ENCODE measurements at places on chromosomes 2 and 18.

GRCh38 chr2:149112713-149113112 lies 74.2 kb downstream of the LYPD6B start:
- no peak for DNase-seq

DNA sequence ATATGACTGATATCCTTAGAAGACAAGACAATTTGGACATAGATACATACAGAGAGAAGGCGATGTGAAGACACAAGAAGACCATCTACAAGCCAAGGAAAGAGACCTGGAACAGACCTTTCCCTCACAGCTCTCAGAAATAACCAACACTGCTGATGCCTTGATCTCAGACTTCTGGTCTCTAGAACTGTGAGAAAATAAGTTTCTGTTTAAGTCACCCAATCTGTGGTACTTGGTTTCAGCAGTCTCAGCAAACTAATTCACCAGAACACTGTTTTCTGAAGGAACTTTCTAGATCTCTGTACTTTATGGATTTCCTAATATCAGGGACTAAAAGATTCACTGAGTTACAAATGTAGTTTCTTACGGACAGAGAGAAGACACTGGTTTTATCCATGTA lies 58.8 kb downstream of the NAB1 start:
- DNase-seq: no peak

DNA sequence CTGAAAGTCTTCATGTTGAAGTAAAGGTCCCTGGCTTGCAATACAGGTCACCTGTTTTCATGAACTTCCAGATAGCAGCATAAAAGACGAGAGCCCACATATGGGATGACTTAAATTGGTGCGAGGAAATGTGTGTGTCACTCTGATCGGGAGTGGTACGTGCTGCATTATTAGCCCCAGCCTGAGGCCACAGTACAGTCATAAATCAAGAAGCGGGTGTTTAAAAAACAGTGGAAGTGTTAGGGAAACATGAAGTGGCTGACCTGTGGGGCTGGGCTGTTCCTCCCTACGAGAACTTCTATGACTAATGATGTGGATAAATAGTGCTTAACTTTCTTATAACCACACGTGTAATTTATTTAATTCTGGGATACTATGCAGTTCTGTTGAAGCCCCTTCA lies 24.4 kb downstream of the RDH14 start:
- no peak for DNase-seq

- no peak for DNase-seq
Measured at GRCh38 chr2:30266051-30266621, 34.8 kb downstream of the LBH start.

GRCh38 chr2:142681952-142682351 lies 195.5 kb upstream of the KYNU start:
- DNase-seq: no peak

- DNase-seq: peak; percentile 6
Measured at GRCh38 chr2:45168711-45169338, 159.6 kb upstream of the SIX2 start.

DNA sequence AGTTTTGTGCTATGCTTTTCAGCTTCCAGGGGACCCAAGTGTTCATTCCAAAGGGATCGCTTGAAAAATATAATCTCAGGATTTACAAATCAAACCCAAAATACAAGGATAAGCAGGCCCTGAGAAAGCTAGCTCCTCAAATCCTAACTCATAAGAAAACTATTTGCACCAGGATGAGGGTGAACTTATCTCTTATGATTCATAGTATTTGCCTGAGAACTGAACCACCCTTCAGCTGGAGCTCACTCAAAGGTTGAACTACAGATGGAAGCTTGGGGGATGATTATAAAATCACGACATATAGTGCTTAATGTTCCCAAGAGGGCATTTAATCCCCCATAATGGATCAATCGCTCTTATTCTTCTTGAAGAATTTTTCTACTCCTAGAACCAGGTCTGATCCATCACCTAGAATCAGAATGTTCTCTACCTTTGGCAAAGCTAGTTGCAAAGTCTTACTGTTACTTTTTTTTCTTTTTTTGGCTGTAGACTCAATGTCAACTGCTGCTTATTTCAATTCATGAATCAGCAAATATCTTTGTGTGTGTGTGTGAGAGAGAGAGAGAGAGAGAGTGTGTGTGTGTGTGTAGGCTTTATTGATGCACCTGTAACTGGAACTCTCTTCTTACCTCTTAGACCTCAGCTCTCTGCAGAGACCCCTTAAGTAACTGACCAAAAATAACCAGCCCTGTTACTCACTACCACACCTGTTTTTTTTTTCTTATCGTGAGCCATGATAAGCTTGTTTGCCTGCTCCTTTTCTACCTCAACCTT lies 44.8 kb downstream of the ARL4C start:
- DNase-seq: no peak

- no peak for DNase-seq
Measured at GRCh38 chr18:62614494-62614893, 91.7 kb downstream of the ZCCHC2 start.

Measured in neural crest cell (in vitro differentiated cells).